ENCODE measurements at places on chromosomes 5 and 9.

DNA sequence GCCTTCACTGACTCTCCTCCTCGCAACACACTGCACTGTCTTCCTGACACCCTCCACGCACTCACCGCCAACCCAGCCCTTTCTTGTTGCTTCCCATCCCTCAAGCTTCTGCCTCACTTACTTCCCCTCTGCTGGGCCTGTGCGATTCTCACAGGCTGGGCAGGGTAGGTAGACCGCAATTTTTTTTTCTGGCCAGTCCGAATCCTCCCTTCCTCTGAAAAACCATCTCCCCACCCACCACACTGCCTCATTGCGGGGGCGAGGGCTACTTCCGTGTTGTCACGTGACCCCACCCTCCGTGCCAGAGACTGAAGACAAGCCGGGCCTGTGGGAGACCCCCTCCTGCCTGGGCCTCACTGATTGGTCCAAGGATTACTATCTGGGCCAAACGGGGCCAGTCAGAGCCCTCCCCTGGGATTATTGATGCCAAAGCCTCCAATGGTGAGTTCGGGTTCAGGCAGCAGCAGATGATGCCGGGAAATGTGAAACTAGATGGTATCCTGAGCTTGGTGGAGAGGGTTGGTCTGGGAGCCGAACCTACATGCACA is 73.1 kb downstream of the STK10 start:
- DNase-seq, result no peak

- DNase-seq, result no peak
Measured at GRCh38 chr5:17315710-17316221, 98.3 kb downstream of the BASP1 start.

GRCh38 chr5:132850066-132850465 is 16.2 kb downstream of the GDF9 start:
- DNase-seq, result no peak

- no peak for DNase-seq
Measured at GRCh38 chr9:120909904-120910303, 16.7 kb downstream of the TRAF1 start.

GRCh38 chr9:36991516-36992134 is 42.4 kb downstream of the PAX5 start:
- no peak for DNase-seq

DNA sequence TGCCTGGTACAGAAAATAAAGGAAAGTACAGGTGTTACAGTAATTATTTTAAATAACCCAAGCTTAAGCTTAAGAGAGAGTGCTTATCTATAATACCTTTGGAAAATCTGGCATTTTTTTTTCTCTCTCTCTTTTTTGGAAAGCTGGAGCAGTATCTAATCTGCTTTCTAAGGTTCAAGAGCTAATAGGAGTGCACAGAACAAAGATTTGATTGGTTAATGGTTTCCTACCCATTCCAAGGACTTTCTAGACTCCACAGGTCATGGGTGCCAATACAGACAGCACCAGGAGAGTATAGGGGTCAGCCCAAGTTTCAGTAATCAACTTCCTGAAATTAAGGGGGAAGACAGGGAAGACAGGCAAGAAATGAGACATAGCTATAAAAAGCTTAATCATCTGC is 104.1 kb upstream of the SLC12A2 start:
- DNase-seq, result no peak

DNA sequence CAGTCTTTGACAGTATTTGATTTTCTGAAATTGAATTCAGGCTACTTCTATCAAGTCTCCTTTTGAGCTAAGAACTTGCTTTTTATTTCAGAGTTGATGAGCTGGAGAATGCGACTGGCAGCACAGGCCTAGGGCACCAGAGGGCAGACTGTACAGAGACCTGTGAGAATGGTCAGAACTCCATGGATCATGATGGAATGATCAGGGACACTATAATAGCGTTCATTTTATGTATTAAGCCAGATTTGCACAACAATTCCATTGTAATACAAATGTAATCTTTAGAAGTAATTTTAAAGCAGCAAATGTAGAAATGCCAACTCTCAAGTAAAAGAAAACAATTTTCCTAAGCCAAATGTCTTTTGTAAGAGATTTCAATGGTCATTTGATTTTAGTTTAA is 902.4 kb downstream of the NR2F1-AS1 start:
- no peak for DNase-seq

DNA sequence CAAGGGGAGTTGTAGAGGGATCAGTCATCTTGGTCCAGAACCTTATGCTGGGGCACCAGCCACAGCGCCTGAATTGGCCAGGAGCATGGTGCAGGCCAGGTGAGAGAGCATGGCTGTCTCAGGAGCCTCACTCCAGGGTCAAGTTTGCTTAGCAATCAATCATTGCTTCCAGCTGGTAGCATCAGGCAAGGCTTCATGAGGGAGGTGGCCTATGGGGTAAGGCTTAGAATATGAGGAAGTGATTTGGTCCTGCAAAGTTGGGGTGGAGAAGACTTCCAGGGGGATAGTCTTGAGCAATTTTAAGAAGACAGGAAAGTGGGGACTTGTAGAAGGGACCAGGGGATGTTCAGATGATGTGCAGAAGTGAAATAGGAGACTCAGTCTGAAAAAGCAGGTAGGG is 53.9 kb upstream of the PITX1 start:
- DNase-seq, result no peak

DNA sequence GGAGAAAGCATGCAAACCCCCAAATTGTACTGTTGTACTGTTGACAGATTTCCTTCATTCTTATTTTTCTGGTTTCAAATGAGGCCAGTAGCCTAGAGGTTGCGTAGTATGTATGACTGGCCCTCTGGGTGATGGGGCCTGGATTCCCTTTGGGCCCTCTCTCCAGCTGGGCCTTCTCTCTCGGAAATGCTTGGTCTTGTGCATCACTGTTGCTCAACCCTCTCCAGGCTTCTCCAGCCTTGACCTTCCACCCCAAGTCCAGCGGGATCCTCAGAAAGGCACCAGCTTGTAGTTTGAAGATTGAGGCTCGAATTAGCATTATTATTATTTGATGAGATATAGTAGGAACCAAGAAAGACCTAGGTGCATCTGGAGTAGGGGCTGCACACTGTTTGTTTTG is 87.0 kb downstream of the ANGPTL2 start:
- DNase-seq, result no peak

DNA sequence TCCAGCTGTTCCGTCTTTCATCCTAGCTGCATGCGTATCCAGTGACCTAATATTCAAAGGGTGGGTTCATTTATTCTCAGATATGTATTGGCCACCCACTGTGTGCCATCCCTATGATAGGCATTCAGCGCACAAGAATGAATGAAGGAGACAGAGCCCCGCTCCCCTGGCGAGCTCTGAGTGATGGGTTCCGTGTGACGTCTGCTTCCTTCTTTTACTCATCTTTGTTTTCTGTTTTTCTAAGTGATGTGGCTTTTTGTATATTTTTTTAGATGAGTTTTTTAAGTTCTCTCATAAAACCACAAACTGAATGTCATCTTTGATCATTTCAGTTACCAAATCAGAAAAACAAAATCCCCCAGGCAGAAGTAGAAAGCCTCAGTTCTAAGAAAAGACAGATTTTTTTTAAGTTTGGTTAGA is 168.3 kb upstream of the OTULINL start:
- no peak for DNase-seq

- peak; percentile 100 for DNase-seq
Measured at GRCh38 chr9:129036241-129036922, at the start of gene MIGA2. TSS of gene MIGA2 (plus strand) at chr9:129036626. CDS start at chr9:129040595, 3,969 bp downstream.

DNA sequence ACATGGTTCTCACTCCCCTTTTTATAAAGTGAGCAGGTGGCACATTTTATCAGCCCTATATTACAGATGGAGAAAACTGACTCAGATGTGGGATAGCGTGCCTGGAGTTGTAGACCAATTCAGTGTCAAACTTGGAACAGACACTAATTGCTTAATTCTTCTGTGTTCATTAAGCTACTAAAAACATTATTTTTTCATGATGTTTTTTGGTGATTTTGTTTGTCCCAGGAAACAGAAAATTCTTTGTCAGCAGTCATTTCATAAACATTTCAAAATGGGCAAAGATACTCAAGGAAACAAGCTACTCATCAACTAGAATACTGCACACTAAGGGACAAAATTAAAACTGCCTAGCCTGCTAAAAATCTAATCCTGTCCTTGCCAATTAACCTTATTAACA is 2.2 kb downstream of the ABHD17B start:
- DNase-seq, result no peak

DNA sequence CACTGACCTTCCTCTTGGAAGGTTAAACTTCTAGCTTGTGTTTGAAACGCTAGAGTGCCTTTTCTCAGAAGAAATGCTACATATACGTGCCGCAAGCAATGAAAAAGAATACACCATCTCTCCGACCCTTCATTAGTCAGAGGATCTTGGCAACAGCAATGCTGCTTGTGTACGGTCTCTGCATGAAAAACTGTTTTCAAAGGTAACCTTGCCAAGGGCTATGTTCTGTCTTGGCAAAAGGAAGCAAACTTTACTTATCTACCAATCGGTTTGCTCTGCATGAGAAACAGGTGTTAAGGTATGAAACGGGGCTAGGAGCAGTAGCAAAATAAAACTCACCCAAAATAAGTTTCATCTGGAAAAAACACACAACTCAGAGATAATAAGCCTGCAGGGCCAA is 297.8 kb downstream of the FBXL17 start:
- DNase-seq, result peak; percentile 17

DNA sequence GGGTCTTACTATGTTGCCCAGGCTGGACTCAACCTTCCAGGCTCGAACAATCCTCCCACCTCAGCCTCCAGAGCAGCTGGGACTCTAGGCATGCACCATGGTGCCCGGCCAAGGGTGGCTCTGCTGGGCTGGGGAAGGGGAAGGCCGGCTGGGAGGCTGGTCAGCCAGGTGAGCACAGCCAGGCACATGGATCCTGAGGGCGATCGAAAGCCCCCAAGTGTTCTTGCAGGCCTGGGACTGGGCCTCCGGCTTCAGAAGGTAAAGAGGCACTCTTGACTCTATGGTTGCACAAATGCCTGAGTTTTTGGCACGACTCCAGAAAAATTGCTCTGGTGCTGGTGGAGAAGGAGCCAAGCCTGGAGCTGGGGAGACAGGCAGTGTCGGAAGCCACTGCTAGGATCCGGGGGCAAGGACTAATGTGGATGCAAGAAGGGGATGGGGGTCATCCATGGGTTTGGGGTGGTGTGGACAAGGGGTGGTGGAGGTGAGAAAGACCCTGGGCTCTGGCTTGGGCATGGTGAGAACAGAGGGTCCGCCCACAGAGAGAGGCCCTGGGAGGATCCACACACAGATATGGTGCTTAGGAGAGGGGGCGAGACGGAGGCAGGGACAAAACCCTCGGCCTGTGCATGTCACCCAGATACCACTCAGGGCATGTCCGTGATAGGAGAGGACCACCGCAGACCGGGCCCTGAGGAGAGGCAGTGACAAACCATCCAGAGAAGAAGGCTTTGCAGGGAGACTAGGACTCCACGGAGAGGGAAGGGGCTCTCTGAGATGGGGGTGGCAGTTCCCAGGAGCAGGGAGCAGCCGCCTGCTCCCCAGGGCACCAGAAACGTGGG is 51.1 kb upstream of the COL5A1 start:
- DNase-seq, result peak; percentile 82

DNA sequence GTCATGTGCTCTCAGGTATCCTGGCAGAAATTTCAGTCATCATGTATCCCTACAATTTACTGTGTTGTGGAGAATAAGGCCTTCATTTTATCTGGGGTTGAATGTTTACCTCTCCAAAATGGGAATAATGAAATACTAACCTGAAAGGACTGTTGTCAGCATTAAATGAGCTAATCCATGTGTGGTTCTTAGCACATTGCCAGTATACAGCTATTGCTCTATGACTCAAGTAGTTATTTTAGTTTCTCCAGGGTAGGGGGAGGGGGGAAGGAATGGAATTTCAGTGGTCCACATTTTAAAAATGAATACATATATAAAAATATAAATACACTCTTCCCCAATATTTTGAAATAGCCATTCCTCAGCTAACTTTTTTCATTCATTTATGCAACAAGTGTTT is 3.5 kb downstream of the PAM start:
- DNase-seq, result no peak

DNA sequence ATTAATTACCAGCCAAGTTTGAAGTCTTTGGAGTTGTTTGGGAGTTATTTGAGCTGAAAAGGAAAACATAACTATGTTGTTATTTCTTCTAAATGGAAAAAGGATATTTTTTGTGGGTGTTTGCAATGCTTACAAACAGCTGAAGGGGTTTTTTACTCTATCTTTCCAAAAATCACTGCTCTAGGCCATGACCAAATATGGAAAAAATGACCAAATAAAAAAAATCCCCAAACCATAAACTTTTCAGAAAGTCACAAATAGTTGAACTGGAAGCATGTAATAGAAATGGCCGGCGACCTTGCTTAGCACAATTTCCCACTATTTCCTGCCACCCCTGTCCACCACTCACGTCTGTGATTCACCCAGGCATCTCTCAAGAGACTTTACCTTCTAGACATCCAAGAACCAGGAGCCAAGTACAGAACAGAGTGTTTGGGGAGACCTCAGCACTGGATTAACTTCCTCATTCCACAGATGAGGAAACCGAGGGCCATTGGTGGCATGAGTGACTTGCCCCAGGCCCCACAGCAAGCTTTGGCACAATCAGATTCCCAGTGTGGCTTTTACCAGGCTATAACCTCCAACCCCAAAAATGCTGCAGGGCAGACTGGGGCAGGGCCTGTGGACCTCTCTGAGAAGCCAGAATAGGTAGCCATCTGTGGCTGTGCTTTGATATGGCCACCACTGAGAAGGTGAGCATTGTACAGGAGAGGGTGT is 84.5 kb downstream of the NRG2 start:
- DNase-seq, result no peak

GRCh38 chr9:122058051-122058450 is 35.1 kb downstream of the TTLL11 start:
- no peak for DNase-seq

GRCh38 chr9:128689820-128690683 is 1.0 kb downstream of the SET start:
- peak; percentile 33 for DNase-seq
